GM20000 (cell line): ENCODE measurements at places on chromosomes 2 and 18.

- no peak for DNase-seq
These were observed 114.5 kb downstream of the RGPD3 start for GRCh38 chr2:106353676-106354075.

DNA sequence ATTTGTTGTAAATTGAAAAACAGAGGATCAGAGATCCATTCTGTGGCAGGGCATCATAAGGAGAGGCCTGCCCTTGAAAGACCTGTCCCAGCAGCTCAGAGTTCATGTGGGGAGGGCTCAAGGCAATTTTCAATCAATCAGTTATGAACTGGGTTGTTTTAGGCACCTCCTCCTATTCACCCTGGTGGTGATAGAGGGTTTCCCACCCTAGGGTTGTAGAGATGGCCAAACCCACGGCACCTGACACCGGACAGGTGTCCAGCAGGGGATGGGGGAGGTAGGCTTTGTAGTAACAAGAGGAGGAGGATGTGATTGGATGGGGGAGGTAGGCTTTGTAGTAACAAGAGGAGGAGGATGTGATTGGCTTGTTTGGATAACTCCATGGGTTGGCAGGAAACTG, 205.7 kb downstream of the SOCS6 start:
- no peak for DNase-seq

DNA sequence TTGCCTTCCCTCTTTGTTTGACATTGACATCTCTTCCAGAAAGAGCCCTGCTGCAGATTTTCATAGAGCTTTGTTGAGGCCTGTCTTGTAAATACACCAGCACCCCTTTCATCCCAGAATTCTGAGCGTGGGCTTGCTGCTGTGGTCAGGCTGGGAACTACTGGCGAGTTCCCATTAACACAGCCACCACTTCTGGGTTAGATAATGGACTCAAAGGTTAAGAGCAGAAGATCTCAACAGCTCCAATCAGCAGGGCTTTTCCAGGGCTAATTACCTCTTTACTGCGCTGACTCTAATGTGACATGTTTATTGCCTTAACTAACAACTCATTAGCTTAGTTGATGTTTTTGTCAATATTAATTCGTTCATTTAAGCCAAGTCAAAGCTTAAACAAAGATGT, 235.9 kb upstream of the BOD1L2 start:
- no peak for DNase-seq

DNA sequence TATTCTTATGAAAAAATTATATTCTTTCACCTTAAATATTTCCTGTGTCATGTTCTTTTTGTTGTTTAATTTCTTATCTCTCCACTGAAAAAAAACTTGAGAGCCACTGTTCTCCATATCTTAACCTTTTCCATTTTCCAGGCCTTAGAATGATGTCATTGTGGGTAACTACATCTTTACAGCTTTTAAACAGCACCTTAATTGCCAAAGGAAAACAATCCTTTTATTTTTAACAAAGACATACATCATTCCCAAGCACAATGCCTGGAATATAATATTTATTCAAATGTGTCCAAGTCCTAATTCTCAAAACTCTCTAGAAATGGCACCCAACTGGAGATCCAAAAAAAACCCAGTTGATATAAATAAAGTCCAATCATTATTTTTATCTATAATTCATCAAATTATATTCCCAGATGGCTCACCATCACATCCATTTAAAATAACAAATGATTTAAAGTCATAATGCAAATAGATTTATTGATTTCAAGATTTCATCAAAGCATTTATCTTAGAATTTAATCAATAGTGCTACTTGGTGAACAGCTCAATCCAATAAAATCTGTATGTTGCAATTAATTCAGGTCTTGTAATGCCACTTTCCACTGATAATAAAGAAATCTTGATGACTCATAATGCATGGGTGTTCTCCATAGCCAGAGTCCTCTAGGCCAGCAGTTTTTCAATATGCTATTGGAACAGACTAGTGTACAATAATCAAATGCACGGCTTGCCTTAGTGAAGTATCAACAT, 107.1 kb upstream of the MAPRE2 start:
- no peak for DNase-seq

- DNase-seq: peak; percentile 28
These were observed 9.3 kb upstream of the LRRC30 start for GRCh38 chr18:7221424-7222155.

GRCh38 chr2:96587843-96588242, 50.3 kb downstream of the KANSL3 start:
- DNase-seq: no peak

DNA sequence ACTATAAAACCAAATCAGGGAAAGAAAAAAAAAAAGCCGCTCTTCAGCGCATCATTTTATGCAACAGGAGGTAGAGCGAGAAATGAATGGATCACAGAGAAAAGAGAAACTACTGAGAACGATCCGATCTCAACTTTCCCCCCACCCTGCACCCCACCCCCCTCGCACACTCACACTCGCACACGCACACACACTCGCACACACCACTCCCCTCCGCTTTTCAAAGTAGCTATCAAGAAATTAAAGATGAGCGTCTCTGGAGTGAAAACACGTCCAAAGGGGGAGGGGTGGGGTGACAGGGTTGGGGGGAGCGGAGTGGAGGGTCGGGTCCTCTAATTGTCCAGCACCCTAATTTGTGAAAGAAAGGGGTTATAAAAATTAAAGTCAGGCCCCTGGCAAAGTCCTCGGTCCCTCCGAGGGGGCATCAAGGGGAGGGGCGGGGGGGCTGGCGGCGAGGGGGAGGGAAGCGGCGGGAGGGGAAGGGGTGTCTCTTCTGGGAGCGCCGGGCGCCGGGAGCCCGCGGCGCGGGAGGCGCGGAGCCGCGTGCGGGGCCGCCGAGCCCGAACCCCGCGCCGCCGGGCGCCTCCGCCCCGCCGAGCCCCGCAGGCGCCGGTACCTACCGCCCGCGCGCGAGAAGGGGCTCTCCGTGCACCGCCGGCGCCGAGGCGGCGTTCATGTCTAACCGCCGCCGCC, 428 bp downstream of the TCF4 start:
- DNase-seq: peak; percentile 18

DNA sequence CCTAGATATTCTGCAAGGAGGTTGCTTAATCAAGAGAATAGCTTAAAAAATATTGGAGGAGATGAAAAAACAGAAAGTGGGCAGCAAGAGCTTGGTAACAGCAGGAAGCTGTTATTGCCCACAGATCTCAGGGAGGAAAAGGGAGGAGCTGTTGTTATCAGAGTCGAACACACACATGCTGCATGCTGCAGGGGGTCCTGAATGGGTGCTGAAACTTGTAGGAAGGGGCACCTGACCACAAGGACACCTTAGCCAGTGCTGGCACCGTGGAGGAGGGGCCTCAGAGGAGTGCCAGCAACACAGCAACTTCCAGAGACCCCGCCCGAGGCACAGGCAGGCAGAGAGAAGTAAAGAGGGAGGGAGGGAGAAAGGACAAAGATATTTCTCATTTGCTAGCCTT, 332.9 kb downstream of the SOCS6 start:
- no peak for DNase-seq

- no peak for DNase-seq
These were observed 85.1 kb upstream of the FZD5 start for GRCh38 chr2:207854484-207855440.

DNA sequence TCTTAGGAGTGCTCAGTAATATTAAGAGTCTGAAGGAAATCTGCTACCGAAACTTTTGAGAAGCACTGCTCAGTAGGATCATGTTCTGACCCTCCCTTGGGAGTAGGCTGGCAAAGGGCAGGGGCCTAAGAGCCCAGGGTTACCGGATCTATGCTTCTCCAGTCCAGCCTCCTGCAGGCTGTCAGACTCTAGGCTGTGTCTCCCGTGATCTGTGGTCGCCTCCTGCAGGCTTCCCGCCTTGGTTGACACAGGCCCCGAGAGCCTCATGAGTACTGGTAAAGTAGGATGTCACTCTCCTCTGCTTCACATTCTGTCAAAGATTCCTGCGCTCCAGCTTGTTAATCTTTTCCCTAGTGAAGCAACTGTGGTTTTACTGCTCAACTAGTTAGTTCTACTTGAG, 647.8 kb upstream of the RAB6C start:
- DNase-seq: no peak

DNA sequence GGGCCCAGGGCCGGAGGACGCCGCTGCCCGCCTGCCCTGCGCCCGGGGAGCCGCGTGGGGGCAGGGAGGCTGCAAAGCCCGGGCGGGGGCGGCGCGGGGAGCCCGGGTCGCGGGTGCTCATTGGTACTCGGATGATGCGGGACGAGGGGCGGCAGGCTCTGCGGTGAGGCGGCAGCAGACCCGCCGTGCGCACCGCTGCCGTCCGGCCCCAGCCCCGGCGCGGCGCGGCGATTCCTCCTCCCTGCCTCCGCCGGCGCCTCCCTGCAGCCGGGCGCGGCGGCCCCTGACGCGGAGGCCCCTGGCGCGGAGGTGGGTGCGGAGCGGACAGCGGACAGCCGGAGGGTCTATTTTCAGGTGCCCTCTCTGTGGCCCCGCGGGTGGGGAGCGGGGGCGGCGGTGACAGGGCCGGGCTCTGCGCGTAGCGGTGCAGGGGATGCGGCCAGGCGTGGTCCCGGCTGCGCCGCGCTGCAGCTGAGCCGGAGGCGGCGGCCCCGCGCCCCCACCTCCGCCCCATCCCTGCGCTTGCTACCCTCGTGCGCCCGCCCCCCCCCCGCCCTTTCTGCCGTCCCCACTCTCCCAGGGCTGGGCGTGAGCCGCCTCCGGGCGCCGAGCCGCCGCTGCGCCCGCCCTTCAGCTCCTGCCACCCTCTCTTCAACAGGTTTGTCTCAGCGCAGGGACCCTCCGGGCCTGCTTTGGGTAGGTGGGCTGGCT, 640 bp downstream of the SPTBN1 start:
- DNase-seq: peak; percentile 65

- DNase-seq: no peak
These were observed 26.0 kb upstream of the IGFBP2 start for GRCh38 chr2:216607277-216607560.

GRCh38 chr18:32298171-32298667, 108.4 kb downstream of the MEP1B start:
- DNase-seq: no peak

GRCh38 chr2:49901202-49902065, 747.1 kb upstream of the FSHR start:
- no peak for DNase-seq

- no peak for DNase-seq
These were observed 42.2 kb downstream of the LPIN1 start for GRCh38 chr2:11788461-11789124.

GRCh38 chr2:219539926-219540678, 3.5 kb downstream of the CHPF start:
- no peak for DNase-seq

DNA sequence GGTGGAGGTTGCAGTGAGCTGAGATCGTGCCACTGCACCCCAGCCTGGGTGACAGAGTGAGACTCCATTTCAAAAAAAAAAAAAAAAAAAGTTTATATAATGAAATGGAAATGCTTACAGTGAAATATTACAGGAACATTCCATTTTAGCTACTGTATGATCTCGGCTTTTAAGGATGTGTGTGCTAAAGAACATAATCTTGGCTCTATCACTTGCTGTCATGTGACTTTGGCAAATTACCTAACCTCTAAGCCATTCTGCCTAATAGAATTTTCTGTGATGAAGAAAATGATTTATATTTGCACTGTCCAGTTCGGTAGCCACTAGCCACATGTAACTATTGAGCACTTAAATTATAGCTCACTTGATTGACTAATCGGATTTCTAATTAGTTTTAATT, 36.3 kb downstream of the SMAD4 start:
- no peak for DNase-seq

- DNase-seq: no peak
These were observed 570.4 kb downstream of the CCDC85A start for GRCh38 chr2:56754066-56754615.

DNA sequence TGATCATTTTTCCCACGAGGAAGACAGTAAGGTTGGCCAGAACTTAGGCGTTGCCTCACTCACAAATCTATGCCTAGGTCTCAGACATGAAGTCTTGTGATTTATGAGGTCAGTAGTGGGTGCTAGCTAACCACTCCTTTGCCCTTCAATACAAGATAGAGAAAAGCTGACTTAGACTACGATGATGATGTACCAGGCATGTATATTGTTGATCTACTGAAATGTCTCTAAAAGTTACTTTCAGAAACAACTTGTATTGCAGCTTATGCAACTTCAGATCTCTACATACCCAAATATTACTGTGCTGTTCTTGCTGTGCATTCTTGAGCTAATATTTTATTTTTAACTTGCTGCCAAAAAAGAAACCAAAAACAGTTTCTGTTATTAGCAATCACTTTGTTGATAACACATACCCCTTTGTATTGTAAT, 30.6 kb downstream of the MAPRE2 start:
- DNase-seq: peak; percentile 14

GRCh38 chr2:130346041-130346740, 3.5 kb downstream of the IMP4 start:
- no peak for DNase-seq

GRCh38 chr18:13446024-13446423, 227.5 kb downstream of the LDLRAD4 start:
- no peak for DNase-seq

- no peak for DNase-seq
These were observed 16.3 kb upstream of the IL1RN start for GRCh38 chr2:113111121-113111520.

- DNase-seq: peak; percentile 47
These were observed 21.3 kb downstream of the MBD5 start for GRCh38 chr2:148042219-148042618.

DNA sequence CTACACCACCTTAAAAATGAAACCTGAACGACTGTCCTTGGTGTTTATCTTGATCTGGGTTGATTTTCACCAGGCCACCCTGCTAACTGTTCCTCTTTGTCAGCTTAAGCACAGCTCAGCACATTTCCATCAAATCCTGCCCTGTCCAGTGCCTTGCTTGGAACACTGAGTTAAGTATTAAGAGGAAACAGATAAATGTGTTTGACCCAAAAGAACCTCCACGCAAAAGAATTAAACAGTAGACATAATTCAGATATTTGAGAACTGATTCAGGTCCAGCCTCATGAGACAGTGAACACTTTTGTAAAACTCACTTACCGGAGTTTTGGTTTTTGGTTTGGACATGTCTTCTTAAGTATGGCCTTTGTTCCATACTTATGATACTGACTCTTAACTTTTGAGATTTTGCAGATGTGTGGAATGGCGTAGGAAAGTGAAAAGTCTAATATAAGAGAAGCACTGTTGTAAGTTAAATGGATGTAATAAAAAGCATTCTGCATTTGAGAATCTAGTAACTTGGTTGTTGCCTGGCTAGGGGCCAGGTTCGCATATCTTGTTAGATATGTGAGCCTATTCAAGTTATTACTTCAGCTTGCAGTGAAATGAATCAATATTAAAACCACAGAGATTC, 88.9 kb upstream of the SERPINE2 start:
- no peak for DNase-seq

GRCh38 chr2:27572998-27573429, 9.8 kb upstream of the ZNF512 start:
- no peak for DNase-seq

DNA sequence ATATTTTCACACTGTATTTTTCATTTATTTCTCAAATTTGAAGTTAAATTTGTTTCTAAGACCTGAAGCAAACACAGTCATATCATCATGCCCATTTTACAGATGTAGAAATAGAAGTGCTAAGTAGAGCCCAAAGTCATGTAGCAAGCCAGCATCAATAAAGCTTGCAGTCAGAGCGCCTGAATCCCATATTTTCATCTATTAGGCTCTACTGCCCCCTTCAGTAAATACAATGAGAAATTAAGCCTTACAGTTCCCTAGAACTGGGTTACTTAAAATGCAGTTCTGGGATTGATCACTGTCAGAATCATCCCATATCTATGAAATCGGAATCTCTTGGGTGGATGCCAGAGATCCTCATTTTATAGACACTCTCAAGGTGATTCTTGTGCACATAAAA, 419.9 kb downstream of the TGIF1 start:
- DNase-seq: no peak
